Mucosa of gallbladder (tissue), 1 donor: ENCODE measurements at places on chromosomes 1 and 21.

DNA sequence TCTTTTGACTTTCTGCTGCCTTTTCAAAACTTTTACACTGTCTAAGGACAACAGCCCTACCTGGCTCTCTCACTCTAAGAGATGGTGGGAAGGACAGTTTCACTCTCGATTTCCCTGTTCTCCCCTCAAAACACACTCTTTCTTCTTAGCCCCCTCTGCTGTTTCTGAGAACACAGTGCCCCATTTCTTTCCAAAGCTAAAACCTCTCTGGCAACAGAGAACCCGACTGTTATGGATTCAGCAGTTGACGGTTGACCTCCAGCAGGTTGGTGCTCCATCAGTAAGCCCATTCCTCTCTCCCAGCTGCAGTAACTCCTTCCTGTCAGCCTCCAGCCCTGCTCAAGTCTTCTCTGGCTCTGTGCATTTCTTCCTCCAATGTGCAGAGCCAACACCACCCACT, 88.2 kb upstream of the ABCD3 start:
- DNase-seq, result no peak

DNA sequence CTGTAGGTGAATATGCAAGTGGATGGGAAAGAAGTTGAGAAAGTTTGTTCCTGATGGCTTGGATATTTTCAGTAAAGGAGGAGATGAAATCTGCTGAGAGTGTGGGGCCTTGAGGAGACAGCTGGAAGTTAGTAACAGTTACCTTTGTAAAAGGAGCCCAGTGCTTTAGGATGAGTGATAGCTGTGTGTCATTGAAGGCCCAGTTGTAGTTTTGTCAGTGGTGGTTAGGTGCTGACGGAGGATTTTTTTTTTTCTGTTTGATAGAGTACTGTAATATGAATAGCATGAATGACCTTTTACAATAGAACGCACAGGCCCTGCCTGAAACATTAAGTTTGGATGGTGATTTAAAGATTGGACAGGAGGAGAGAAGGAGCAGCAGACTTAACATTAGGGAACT, 33.3 kb downstream of the LRRC8D start:
- no peak for DNase-seq

GRCh38 chr1:21930629-21931170, 6.4 kb downstream of the HSPG2 start:
- DNase-seq, result no peak

- no peak for DNase-seq
Measured at GRCh38 chr1:22763487-22764200, 53.0 kb downstream of the EPHB2 start.

- no peak for DNase-seq
Measured at GRCh38 chr1:158005224-158005623, 11.8 kb downstream of the KIRREL1 start.

DNA sequence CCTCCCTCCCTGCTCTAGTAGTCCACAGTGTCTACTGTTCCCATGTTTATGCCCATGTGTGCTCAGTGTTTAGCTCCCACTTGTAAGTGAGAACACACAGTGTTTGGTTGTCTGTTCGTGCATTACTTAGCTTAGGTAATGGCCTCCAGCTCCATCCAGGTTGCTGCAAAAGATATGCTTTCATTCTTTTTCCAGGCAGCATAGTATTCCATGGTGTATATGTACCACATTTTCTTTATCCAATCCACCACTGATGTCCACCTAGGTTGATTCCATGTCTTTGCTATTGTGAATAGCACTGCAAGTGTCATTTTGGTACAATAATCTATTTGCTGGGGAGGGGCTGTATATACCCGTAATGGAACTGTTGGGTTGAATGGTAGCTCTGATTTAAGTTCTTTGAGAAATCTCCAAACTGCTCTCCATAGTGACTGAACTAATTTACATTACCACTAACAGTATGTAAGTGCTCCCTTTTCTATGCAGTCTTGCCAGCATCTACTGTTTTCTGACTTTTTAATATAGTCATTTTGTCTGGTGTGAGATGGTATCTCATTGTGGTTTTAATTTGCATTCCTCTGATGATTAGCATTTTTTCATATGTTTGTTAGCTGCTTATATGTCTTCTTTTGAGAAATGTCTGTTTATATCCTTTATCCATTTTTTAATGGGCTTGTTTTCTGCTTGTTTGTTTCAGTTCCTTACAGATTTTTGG, 191.9 kb upstream of the DMRTA2 start:
- DNase-seq, result no peak

DNA sequence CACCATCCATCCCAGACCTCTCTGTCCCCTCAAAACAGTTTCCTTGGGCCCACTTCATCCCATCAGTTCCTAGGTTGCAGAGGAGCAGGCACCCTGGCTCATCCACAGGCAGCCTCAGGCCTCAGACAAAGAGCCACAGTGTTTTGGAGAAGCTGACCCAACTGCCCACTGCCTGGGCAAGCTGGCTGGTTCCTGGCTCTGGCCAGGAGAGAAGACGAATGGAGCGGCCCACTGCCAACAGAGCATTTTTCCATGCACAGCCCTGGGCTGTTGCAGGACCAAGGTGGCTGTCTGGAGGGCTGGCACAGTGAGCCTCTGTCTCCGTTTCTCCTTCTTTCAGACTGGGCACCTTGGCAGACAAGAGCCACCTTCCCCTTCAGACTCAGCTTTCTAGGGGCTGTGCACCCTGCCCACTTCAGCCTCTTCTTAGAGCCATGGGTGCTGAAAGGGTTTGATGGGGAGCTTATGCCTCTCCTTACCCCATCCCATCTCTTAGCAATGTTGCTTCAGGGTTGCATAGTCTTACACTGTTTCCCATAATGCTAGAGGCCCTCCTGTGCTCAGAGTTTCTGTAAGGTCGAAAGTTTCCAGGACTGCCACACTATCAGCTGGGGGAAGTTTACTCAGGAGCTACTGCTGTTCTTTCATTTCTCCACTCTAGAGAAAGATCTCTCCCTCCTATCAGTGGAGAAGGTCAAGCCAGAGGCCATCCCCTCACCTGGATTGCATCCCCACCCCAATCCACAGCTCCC, 973 bp downstream of the FMOD start:
- DNase-seq, result no peak

- no peak for DNase-seq
Measured at GRCh38 chr1:17023102-17023501, 11.4 kb upstream of the ATP13A2 start.

- peak; percentile 37 for DNase-seq
Measured at GRCh38 chr1:116826818-116827606, 72.8 kb downstream of the CD2 start.

DNA sequence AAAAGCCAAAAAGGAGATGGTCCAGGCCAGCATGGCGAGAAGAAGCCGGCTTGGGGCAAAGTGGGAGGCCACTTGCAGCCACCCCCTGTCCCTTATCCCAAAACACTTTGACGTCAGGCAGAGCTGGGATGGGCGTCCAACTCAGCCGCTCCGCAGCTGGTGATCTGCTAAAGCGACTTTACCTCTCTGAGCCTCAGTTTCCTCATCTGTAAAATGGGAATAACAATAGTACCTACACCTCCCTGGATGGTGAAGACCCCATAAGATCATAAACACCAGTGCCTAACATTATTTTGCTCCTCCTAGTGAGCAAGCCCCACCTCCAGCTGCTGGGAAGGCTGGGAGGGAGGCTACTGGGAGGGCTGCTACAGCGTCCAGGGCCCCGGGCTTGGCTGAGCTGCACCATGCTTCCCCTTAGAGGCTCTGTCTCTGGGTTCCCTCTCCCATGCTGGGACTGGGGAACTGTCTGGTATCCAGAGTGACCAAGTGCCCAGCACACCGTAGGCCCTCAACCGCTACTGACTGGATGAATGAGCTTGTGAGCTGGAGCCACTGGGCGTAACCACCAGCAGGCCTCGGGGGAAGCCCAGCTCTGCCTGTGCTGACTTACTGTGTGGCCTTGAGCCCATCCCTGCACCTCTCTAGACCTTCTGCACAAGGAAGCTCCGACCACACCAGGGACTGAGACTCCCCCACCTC, 18.3 kb downstream of the IFFO2 start:
- no peak for DNase-seq

DNA sequence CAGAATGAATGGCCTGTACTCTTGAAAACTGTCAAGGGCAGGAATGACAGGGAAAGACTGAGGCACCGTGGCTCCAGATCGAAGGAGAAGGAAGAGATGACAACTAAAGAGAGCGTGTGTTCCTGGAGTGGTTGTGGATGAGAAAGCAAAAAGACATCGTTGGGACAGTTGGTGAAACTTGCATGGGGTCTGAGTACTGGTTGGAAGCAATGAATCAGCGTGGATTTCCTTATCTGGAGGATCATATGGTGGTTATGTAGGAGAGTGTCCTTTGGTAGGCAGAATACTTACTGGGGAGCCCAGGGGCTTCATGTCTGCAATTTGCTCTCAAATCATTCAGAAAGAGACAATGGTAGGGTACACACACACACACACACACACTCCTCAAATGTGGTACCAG, 13.9 kb downstream of the LEMD1 start:
- DNase-seq, result no peak

GRCh38 chr21:31952828-31953227, 80.0 kb downstream of the HUNK start:
- DNase-seq, result no peak

DNA sequence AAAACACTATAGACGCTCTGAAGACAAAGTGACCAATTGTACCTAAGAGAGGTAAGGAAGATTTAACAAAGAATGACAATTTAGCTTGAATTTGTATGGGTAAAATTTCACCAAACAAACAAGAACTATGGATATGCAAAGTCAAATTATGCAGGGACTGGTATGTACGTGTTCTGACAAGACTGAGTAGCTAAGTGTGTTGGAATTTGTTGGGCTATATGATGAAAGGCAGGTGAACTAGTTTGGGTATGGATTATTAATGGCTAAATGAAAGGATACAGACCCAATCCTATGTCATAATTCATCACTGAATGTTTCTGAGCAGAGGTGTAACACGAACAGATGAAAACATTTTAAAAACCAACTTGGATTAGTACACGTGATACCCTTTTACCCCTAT, 7.6 kb downstream of the DNTTIP2 start:
- DNase-seq, result no peak

GRCh38 chr1:153190373-153190772, 12.9 kb upstream of the LELP1 start:
- no peak for DNase-seq

- peak; percentile 84 for DNase-seq
Measured at GRCh38 chr1:17564458-17565393, 25.2 kb downstream of the ARHGEF10L start.

DNA sequence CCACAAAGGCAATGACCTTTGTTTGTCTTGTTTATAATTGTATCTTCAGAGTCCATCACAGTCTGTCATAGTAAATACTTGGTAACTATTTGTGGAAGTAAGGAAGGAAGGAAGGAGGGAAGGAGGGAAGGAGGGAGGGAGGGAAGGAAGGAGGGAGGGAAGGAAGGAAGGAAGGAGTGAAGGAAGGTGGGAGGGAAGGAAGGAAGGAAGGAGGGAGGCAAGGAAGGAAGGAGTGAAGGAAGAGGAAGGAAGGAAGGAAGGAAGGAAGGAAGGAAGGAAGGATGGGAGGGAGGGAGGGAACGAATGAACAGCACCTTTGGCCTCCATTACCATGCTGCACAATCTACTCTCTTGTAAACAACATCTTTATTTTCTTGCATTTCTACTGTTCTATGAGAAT, 559.5 kb upstream of the PKN2 start:
- DNase-seq, result no peak

- no peak for DNase-seq
Measured at GRCh38 chr1:71745326-71745725, 537.0 kb downstream of the NEGR1 start.

GRCh38 chr1:28313702-28314546, 14.9 kb upstream of the MED18 start:
- peak; percentile 74 for DNase-seq

DNA sequence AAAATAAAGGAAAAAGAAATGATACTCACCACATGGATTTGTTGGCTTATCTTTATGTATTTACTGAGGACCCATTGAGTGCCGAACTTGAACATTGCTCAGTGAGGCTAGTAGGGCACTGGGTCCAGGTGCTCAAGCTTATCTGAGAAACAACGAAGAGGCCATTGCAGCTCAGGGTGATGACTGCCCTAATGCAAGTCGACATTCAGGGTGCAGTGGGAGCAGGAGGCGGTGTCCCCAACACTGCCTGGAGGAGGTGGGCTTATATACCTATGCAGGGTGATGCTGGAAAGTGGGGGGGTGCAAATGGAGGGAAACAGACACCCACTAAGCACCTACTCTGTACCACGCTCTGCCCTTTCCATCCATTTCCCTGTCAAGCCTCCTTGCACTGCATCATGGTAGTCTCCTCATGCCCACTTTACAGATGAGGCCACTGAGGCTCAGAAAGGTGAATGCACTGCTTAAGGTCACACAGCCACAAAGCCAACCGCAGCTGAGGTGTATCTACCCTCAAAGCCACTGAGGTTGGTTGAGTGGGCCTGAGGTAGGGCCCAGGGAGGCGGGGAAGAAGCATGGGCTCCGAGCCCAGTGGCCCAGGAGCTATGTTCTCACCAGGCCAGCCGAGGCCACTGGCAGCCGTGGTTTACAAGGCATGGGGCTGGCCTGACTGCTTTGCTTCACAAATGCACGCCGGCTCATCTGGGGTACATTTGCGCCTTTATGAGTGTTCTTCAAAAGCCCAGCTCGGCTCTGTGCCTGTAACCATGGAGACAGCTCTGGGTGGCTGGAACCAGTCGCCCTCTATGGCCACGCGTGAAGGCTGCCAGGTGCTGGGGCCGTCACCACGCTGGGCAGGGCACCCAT, 103.8 kb downstream of the EPHB2 start:
- peak; percentile 41 for DNase-seq

DNA sequence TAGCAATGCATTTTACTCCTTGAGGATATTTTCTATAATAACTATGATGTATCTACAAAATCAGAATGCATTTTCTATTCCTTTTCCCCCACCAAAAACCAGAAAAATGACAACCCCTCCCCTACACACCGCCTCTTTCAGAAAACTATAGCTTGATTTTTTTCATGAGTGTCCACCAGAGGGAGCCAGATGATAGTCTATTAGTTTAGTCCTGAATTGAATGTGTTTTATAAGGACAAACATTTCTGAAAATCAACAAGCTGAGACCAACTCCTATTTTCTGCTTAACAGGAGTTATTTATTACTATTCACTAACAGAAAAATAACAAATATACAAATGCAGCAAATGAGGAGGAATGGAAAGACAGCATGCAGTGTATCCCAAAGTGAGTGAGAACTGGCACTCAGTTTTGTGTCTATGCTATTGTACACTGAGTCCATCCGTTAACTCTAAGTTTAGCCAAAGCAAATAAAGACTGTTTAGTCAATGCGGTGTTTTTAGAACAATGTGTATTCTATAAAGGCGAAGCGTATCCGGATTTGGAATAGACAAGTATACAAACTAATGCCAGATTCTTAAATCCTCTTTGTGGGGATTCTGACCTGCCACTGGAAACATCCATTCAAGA, 182.6 kb downstream of the VAV3 start:
- peak; percentile 49 for DNase-seq
